Fibroblast of villous mesenchyme (primary cell): ENCODE measurements at places on chromosomes 4 and X. TPM values are rescaled to one million over a fixed set of nuclear protein-coding genes. Genes with fewer than 3 reads are reported as not detected.

Gene TGIF2LX
- total RNA-seq, result not detected in 2 replicates

Gene SLC34A2
- not detected in 2 replicates for total RNA-seq

Gene ARHGAP4
- 3.0 and 5.2 TPM in 2 replicates for total RNA-seq

Gene MAGEA8
- total RNA-seq, result not detected in 2 replicates

Gene SGMS2
- total RNA-seq, result 135 and 186 TPM in 2 replicates

Gene ALPK1
- total RNA-seq, result 18.7 and 25.5 TPM in 2 replicates

Gene DCLK2
- total RNA-seq, result 13.0 and 24.2 TPM in 2 replicates

Gene DNAAF6
- not detected in 2 replicates for total RNA-seq

Gene KLF3
- total RNA-seq, result 22.2 and 24.2 TPM in 2 replicates

Gene ENOX2
- 8.1 and 9.5 TPM in 2 replicates for total RNA-seq

Gene POLN
- total RNA-seq, result 1.6 and 4.7 TPM in 2 replicates
